Mesothelial cell of epicardium (in vitro differentiated cells): ENCODE measurements at places on chromosomes 7 and 10.

DNA sequence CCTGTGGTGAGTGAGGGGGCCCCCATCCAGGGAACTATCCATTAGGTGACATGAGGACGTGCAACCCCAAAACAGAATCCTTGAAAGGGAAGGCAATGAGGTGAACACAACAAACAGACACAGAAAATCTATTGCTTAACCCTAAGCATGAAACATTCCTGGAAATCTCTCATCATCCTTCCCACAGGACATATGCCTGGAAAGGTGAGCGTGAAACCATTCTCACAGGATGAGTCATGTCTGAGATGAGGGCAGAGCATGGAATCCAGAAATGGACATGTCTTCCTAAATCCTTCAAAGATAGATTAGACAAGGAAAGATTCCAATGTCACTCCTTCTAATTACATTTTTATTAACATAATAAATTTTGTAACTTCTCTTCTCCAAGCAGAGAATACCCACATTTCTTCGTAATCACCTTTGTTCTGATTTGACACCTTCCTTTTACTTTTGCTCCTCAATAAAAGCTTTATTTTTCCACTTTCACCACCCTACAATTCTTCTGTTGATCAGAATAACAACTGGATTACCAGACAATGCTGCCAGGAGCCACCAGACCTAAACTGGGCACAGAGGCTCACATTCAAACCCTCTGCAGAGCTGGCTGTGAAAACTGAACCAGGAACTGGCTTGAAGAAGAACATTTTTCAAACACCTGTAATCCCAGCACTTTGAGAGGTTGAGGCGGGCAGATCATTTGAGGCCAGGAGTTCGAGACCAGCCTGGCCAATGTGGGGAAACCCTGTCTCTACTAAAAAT lies 67.2 kb downstream of the COBL start:
- DNase-seq = no peak

DNA sequence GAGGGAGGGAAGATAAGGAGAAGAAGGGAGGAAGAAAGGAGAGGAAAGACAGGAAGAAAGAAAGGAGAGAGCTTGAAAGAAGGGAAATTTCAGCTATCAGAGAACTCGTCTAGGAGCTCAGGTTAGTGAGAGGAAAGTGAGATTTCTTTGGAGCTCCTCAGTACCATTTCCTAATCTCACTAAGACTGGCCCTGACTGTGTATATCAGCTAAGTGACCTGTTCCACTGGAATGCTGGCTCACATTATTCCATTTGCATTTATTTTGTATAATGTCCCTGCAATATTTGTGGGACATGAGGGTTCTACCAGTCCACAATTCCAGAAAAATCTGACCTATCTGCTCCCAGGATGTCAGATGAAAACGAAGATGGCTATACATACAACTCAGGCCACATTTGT lies 114.7 kb upstream of the CELF2 start:
- DNase-seq = no peak

DNA sequence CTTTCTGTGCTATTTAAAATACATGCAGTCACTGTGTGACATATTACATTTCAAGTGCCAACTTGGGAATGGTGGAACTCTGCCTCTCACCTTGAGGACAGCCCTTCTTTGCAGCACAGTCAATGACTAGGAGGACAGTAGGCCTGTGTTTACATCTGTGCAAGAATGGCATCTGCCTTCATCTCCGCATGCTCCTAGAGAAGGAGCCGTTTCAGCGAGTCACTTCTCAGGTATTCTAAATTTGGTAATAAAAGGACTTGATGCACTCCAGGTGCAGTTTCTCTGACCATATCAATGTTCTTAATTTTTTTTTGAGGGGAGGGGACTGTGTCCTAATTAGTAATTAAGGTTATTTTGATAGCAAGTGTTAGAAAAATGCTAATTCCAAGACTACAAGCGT lies 128.9 kb downstream of the SDK1 start:
- DNase-seq = no peak

GRCh38 chr10:97686301-97686961 lies 610 bp downstream of the AVPI1 start:
- no peak for DNase-seq

DNA sequence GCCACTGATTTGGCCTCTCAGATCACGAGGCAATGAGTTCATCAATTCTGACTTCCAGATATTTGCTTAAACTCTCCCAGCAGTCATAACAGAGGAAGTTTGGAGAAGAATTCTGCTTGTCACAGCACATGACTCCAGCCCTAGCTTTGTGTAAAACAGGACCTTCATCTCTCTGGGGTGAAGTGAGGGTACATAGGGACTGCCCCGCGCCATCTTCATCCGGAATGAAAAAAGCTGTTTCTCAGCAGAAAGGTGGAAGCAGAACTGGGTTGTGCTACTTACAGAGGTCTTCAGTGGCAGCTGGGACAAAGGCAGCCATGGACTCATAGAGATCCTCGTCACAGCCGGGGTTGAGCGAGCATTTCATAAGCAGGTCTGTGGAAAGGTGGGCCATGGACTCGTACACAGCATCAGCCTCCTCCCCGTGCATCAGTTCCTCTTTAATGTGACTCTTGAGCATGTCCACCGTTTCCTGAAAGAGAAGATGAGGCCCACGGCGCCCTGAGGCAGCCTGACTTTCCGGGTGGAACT lies 58.4 kb upstream of the TM9SF3 start:
- no peak for DNase-seq

GRCh38 chr10:84256510-84257342 lies 11.9 kb downstream of the RGR start:
- no peak for DNase-seq
